ENCODE measurements at places on chromosomes 4 and X. TPM values are rescaled to one million over a fixed set of nuclear protein-coding genes. Genes with fewer than 3 reads are reported as not detected.

USP11 gene
- 45.4 TPM for total RNA-seq

TNMD gene
- total RNA-seq: not detected

AKAP4 gene
- total RNA-seq: not detected

TRIML2 gene
- 0.14 TPM for total RNA-seq

SGMS2 gene
- total RNA-seq: 67.0 TPM

ANXA3 gene
- 17.1 TPM for total RNA-seq

RASL11B gene
- total RNA-seq: 0.28 TPM

DDX60 gene
- total RNA-seq: 16.4 TPM

PITX2 gene
- 11.0 TPM for total RNA-seq

HSD17B13 gene
- 0.18 TPM for total RNA-seq

SLC34A2 gene
- not detected for total RNA-seq

ADGRG4 gene
- total RNA-seq: not detected

DAPP1 gene
- 0.09 TPM for total RNA-seq

FATE1 gene
- not detected for total RNA-seq

FAM9B gene
- total RNA-seq: not detected

NCBP2L gene
- not detected for total RNA-seq

KCNIP4 gene
- not detected for total RNA-seq

NUDT10 gene
- total RNA-seq: 1.6 TPM
